ENCODE measurements at places on chromosomes 11 and 22.

- DNase-seq, result no peak
Measured at GRCh38 chr22:17596226-17596625, 32.3 kb downstream of the ATP6V1E1 start.

GRCh38 chr11:117423046-117423575 is 95.5 kb downstream of the CEP164 start:
- DNase-seq, result no peak

GRCh38 chr11:70506986-70507385 is 108.7 kb downstream of the CTTN start:
- DNase-seq, result no peak

GRCh38 chr11:92411431-92411830 is 186.8 kb downstream of the FAT3 start:
- DNase-seq, result no peak

GRCh38 chr11:12079726-12080556 is 30.4 kb upstream of the MICAL2 start:
- no peak for DNase-seq

DNA sequence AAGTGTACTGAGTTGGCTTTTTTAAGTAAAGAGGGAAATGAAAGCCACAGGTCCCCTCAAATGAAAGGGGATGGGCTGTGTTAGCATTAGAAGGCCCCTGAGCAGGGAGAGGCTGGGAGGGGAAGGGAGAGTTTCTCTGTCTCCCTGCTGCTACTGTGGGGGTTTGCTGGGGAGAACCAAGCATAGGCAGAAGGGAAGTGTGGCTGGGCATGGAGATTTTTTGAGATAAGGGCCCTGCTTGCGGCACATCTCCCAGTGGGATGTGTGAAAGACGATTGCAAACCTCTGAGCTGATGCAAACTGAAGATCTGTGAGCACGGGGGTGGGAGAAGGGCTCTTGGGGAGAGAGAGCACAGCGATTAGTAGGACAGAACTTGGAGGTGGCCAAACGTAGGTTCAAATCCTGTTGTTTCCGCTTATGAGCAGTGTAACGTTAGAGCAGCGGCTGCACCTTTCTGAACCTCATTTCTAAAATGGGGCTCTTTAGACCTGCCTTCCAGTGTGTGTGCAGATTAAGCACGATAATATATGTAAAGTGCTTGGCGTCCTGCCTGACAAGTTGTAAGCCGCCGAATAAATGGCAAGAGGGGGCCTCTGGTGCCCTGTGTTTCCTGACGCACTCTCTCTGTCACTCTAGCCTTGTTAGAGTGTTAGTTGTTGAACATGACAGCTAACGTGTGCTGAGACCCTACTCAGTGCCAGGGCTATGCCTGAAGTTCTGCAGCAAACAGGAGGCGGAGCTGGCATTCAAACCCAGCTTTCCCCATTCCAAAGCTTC is 122.3 kb downstream of the GRIK4 start:
- no peak for DNase-seq

GRCh38 chr22:22945195-22945594 is 57.6 kb downstream of the IGLL5 start:
- no peak for DNase-seq

All from retina (tissue), 1 donor.